ENCODE measurements at places on chromosomes 7 and 10.

DNA sequence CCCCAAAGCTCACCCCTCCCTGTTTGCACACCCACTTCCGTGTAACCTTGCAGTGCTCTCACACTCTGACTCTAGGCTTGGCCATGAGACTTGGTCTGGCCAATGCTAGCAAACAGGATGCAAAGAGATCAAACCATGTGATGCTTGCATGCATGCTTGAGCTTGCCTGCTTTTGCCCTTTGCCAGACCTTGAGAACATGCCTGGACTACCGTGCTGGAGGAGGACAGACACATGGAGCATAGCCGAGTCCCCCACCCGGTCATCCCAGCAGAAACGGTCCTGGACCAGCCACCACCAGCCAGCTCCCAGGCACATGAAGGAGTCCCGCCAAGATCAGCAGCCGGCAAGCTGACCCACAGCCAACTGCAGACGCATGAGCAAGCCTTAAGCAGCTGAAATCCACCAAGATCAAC lies 23.4 kb downstream of the PYROXD2 start:
- no peak for DNase-seq

DNA sequence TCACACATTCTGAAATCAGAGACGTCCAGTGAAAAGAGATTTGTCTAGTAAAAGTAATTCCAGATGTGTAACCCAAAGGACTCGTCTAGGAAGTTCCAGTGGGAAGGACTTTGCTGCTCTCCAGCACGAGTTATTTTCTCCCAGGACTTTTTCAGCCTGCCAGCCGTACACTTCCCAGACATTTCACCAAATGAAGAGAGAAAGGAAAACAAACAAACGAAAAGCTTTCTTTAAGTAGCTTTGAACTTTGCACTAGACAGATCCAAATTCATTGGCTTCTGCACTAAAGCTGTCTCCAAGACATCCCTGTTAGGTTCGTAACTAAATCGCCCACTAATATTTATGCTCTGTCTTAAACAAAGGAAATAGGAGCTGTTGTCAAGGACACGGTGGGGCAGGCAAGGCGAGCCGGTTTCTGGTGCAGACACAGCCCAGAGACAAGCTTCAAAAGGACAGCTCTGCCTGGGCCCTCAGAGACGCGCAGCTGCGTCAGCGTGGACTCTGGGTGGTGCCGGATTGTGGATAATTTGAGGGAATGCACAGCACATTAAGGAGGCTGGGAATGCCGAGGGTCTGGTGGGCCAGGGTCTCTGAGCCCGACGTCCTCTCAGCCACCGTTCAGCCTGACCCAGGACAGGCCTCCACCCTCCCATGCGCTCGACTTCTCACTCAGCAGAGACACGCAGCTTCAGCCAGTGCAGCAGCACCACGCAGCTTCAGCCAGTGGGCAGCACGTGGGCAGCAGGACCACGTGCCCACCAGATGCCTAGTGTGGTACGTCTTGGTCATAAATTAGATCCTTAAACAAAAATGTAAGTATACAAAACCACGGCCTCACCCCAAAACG lies 64.1 kb upstream of the INSIG1 start:
- DNase-seq: no peak

DNA sequence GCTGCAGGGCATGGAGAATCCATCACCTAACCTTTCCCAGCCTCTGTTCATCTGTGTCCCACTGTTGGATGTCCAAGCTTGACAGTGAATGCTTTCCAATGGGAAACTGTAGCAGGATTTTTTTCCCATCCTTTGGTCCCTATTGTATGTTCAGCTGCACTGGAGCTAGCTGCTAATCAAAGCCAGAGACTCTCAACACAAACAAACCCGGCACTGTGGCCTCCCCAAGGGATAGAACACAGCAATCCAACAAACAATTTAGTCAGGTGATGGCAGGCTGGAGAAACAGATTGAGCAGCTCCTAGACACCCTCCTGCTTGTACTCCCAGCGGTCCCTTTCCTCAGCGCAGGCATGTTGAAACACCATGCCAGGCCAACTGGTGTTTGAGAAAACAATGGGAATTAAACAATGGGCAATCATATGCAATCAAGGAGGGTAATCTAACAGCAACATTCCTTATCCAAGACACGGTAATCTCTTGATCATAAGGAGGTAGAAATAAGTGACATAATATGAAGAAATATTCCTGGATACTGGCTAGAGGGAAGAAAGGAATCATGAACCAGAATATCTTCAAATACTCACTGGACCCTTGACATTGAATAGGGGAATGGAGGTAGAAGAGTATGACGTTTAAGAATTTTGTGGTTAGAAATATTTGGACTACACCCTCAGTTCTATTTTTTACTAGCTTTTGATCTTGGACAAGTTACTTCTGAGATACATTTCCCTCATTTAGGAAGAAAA lies 15.0 kb downstream of the PTN start:
- DNase-seq: no peak

DNA sequence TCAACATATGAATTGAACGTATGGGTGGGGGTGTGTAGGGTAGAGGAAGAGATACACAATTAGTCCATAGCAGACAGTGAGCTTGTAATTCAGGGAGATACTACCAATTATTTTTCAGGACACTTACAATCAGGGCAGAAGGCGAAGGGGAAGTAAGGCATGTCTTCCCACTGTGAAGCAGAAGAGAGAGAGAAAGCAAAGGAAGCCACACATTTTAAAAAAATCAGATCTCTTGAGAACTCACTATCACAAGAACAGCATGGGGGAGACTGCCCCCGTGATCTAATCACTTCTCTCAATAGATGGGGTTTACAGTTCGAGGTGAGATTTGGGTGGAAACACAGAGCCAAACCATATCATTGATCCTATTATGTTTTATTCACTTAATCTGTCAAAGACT lies 116.4 kb upstream of the RPA3 start:
- no peak for DNase-seq

DNA sequence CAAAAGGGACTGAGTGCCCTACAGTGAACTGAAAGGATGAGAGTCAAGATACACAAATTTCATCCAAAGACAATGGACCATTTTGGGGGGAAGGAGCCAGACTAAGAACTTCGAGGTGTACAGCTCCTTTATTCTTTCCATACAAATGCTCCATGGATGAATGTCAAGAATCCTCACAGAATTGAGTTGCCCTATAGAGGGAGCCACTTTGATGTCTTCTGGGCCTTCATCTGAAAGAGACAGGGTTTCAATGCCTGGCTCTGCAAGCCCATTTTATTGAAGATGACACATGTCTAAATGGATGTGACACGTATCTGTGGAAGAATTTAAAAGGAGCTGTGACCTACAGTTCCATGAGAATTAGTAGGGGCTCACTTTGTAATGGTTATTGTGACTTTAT lies 32.0 kb upstream of the NRG3 start:
- no peak for DNase-seq

GRCh38 chr7:100099452-100099851 lies 1.7 kb downstream of the MCM7 start:
- no peak for DNase-seq

- no peak for DNase-seq
These were observed 110.1 kb downstream of the INHBA start for GRCh38 chr7:41592794-41593193.

DNA sequence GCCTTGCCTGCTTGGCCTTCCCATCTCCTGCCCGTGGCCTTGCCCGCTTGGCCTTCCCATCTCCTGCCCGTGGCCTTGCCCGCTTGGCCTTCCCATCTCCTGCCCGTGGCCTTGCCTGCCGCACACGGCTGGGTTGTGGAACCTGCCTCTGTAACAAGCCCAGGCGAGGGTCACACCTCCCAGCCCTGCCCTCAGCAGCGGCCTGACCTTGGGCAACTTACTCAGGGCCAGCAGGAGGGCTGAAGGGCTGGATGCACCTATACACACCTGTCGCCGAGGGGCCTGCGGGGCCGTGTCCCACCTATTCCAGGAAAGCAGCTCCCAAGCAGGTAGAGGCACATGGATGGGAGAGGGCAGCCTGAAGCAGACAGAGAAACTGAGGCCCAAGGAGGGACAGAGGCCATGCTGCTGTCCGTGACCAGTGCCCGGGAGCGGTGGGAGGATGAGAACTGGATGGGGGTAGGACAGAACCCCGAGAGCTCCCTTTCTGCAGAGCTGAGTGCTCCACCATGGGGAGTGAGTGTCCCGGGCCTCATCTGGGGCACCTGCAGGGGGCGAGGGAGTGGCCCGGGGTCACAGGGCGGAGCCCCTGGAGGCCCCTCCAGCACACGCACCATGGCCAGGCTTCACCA lies 277.6 kb downstream of the ELFN1 start:
- DNase-seq: no peak
